ENCODE measurements at places on chromosomes 12 and 14.

GRCh38 chr12:96241431-96241830 lies 47.3 kb downstream of the ELK3 start:
- DNase-seq = no peak

DNA sequence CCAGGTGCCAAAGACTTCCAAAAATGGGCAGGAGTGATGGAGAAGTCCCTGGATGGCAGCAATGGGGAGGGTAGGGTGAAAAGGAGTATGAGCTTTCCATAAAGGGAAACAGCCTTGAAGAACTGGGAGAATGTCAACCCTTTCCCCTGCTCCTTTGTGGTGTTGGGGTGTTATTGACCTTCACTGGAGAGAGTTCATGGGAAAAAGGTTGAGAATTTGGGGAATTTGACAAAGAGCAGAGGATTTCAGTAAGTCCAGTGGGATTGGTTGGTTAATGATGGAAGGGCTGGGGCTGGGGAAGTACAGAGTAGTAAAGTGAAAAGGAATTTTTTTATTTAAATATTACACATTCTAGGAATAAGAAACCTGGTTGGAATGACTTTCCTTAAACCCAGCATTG lies 116.6 kb downstream of the ERC1 start:
- DNase-seq = no peak

GRCh38 chr14:65170768-65171507 lies 68.6 kb upstream of the MAX start:
- DNase-seq = no peak

DNA sequence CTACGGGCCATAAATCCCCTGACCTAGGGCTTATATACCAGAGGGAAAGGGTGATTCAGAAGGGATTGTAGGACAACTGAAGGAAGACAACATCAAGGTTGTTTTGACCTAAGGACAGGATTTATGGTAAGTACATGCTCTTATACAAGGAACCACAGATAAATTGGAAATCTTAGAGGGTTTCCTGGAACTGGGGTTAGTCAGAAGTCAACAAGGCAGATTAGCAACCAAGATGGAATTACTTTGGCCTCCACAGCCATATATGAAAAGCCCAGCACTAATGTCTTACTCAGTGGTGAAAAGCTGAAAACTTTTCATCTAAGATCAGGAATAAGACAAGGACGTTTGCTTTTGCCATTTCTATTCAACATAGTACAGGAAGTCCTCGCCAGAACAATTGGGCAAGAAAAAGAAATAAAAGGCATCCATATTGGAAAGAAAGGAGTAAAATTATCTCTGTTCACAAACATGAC lies 5.4 kb downstream of the TMBIM4 start:
- no peak for DNase-seq

DNA sequence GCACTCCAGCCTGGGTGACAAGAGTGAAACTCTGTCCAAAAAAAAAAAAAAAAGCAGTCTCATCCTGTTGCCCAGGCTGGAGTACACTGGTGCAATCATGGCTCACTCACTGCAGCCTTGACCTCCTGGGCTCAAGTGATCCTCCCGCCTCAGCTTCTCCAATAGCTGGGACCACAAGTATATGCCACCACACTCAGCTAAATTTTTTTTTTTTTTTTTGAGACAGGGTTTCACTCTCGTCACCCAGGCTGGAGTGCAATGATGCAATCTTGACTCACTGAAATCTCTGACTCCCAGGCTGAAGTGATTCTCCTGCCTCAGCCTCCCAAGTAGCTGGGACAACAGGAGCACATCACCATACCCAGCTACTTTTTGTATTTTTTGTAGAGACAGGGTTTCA lies 5.2 kb upstream of the CNPY2 start:
- DNase-seq = no peak

- DNase-seq = no peak
These were observed 18.6 kb downstream of the TMEM229B start for GRCh38 chr14:67469954-67470353.

DNA sequence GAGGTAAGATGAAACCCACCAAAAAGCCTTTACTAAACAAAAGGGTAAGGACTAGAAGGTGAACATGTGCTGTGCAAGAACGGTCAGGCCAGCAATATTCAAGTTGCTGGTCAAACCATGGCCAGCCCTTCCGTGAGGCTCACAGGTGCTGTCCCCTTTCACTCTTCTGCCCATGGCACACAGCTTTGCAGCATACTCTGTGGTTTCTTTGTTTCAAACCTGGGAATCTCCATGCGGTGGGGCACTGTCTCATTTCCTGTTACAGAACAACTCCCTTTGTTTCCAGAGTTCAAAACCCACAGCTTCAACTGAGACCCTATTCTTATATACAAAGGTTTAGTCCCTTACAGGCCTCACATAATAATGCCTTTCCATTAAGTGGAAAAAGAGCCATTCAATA lies 1.7 kb upstream of the OVCH1 start:
- DNase-seq = no peak

- no peak for DNase-seq
These were observed 50.4 kb downstream of the SLC6A15 start for GRCh38 chr12:84862186-84862585.

DNA sequence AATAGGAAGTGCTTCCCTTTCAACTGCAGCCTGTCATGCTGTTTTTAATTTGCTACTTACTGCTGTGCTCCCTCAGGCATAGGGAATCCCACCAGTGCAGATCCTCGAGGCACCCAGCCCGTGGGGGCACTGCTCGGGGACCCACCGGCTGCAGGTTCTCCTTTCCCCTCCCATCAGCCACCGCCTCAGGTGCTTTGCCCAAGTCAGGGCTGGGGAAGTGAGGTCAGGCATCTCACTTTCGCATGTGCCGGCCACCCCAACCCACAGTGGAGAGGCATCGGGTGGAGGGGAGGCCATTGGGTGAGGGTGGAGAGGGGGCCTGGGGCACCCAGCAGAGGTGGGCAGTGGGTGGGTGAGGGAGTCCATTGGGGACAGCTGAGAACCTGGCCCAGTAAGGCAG lies 41.9 kb upstream of the MAX start:
- no peak for DNase-seq

- DNase-seq = no peak
These were observed 106.2 kb downstream of the SMOC1 start for GRCh38 chr14:69985463-69985862.

GRCh38 chr12:104964167-104964855 lies 6.2 kb upstream of the SLC41A2 start:
- peak; percentile 15 for DNase-seq

GRCh38 chr12:38711054-38711453 lies 194.3 kb downstream of the CPNE8 start:
- DNase-seq = no peak

GRCh38 chr14:54338696-54339317 lies 58.0 kb upstream of the CDKN3 start:
- DNase-seq = no peak

DNA sequence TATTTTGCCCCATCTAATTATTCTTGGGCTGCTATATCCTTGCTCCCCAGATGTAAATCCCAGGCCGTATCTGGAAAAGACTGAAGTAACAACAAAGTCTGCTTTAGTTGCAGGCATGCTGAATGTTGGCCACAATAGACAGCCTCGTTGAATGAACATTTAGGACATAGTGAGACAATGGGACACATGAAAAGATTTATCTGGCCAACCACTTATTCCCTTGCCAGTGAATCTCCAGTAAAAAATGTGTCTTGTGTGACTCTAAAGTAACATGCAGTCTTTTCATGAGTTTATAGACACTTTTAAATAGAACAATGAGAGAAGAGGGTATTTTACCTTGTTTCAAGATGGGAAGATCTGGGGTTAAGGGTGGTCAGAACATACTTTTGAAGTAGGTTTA lies 60.2 kb upstream of the STXBP6 start:
- DNase-seq = no peak

DNA sequence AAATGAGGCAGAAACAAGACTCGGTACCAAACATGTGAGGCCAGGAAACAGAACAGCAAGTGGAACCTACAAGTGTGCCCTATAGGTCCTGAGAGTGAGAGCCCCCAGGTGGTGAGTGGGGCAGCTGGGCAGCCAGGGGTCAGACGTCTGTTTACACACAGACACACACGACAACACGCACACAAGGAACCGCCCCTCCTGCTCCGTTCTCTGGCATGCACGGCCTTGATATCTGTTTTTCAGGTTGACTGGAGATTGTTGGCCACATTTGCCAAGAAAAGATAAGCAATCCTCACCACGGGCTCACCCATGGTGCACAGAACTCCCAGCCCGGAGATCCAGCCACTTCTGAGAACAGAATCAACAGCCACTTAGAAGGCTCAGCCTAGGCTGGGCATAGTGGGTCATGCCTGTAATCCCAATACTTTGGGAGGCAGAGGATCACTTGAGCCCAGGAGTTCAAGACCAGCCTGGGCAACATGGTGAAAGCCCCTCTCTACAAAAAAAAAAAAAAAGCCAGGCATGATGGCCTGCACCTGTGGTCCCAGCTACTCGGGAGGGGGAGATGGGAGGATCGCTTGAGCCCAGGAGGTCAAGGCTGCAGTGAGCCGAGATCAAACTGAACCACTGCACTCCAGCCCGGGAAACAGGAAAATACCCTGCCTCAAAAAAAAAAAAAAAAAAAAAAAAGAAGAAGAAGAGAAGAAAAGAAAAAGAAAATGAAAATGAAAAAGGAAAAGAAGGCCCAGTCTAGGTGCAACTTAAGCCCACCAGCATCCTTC lies 19.4 kb upstream of the EIF5 start:
- DNase-seq = no peak

- no peak for DNase-seq
These were observed 56.6 kb downstream of the EID3 start for GRCh38 chr12:104360157-104360556.

- DNase-seq = no peak
These were observed 218.9 kb downstream of the ADAMTS20 start for GRCh38 chr12:43332977-43333640.

DNA sequence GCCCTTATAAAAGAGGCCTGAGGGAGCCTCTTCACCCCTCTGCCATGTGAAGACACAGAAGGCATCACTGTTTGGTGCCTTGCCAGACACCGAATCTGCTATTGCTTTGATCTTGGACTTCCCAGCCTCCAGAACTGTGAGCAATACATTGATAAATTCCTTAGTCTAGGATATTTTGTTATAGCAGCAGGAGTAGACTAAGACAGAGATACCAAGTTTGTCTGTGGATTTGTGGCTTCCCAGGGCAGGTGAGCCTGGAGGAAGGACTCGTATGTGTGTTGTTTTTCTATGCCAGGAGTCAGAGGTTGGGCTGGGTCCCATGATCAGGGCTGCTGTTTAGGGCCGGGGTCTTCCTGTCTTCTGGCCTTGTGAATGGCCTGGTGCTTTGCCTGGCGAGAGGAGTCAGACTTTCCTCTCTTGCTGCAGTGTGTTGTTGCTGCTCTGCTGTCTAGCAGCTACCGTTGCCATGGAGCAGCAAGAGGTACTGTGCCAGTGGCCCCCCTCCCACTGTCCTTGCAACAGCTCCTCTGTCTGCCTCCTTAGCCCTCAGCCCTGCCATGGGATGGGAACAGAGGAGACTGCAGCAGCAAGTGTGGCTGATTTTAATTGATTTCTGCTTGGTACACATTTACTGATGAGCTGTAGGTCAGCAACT lies 111.2 kb downstream of the CHST11 start:
- no peak for DNase-seq

- no peak for DNase-seq
These were observed 49.8 kb downstream of the B4GALNT3 start for GRCh38 chr12:509500-509899.

DNA sequence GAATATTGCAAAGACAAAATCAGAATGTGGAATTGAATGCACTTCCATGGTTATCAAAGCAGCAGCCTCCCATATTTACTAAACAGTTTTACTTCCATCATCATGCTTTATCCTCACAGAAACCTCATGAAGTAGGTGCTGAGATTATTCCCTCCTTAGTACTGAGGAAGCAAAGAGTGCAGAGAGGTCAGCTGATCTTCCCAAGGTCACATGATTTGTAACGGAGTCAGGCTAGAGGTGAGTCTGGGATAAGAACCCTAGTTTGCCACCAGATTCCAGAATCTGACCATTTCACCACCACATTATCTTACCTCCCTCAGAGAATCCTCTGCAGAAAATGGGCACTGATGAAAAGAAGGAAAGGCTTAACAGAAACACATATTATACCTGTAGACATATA lies 102.0 kb downstream of the LGR5 start:
- DNase-seq = no peak

DNA sequence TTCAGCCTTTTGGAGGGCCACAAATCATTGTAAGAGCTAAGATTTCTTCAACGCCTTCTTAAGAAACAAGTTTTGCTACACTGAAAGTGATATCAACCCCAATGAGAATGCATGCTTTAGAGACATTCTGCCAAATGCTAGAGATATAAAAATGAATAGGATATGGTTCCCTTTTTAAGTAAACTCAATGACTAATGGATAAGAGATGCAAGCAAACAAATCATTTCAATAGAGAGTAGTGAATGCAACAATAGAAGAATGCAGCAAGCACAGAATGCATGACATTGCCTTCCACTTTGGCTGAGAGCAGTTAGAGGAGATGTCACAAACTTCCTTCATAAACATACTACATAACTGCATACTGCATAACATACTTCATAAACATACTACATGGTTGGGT lies 116.4 kb downstream of the PDZRN4 start:
- no peak for DNase-seq

DNA sequence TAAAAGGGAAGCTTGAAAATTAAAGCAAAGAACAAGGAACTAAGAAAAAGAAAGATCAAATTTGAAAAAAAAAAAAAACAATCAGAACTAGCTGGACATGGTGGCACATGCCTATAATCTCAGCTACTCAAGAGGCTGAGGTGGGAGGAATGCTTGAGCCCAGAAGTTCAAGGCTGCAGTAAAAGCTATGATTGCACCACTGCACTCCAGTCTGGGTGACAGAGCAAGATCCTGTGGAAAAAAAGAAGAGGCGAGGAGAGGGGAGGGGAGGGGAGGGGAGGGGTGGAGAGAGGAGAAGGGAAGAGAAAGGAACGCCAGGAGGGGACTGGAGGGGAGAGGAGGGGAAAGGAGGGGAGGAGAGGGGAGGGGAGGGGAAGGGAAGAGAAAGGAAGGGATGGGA lies 43.0 kb downstream of the EEA1 start:
- no peak for DNase-seq

DNA sequence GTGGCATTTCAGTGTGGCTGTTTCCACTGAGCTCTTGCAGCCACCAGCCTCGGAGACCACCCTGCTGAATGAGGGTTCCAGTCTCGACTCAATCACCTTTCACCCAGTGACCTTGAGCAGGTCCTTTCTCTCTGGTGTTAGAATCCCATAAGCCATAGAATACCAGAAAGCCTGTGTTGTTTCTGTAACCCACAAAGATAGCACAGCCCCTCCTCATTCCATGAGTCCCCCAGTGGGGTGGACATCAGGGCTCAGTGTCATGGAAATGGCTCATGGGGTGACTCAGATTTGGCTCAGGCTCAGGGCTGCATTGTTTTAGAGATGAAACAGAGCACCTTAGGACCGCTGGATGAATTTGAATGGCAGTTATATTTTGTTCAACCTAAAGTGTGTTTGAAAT lies 171.5 kb downstream of the PTPN11 start:
- DNase-seq = no peak

DNA sequence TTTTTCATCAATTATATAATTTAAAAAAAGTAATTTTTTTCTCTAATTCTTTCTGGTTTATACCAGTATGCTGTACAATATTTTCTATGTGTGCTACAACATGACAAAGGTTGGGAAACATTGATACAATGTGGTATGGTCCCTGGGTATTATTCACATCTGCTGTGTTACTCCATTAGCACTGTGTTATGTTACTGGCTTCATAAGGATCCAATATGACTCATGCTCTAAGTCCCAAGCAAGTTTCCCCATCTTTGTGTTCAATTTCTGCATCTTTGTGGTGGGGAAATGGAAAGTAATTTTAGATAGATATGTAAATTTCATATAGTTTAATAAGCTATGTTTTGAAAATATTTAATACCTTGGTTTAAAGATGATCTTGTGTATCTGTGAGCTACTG lies 35.8 kb downstream of the FBXO33 start:
- no peak for DNase-seq

GRCh38 chr14:56333359-56334292 lies 215.4 kb downstream of the PELI2 start:
- no peak for DNase-seq

Measured in hypothalamus (tissue), 51 donors.